ENCODE measurements at places on chromosomes 2 and 18.
A peak's percentile ranks its signal among the peaks of the same experiment; 100 is the strongest.

GRCh38 chr18:60053747-60054304, 154.0 kb downstream of the PMAIP1 start:
- DNase-seq, result peak; percentile 98

DNA sequence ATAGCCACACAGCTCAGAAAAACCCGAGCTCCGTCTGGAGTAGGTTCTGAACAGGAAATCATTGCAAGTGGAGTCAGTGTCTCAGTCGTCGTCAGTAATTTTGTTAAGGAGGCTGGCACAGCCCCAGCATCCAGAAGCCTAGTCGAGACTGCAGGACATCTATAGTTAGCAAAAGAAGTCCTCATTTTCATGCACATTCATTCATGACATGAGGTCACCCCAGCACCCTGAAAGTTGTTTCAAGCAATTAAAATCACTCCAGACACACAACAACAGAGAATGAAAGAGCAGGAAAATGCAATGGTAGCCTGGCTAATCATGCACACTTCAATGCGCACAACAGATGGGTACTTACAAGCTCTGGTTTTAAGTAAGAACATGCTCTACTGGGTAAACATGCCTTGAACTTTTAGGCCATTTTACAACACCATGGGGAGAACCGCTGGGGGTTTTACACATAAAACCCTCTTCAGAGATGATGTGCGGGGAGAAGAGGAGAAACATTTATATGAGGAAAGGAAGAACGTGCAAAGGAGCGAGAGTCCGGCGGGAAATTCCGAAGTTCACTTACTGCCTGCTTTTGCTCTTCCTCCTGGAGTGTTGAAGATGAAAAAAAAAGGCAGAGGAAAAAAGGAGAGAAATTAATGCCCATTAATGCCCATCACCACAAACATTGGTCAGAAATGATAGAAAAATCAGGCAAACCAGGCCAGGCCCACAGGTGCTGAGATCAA, 77.4 kb upstream of the DNMT3A start:
- DNase-seq, result no peak

- DNase-seq, result no peak
These were observed 236.2 kb downstream of the ETAA1 start for GRCh38 chr2:67633212-67633856.

DNA sequence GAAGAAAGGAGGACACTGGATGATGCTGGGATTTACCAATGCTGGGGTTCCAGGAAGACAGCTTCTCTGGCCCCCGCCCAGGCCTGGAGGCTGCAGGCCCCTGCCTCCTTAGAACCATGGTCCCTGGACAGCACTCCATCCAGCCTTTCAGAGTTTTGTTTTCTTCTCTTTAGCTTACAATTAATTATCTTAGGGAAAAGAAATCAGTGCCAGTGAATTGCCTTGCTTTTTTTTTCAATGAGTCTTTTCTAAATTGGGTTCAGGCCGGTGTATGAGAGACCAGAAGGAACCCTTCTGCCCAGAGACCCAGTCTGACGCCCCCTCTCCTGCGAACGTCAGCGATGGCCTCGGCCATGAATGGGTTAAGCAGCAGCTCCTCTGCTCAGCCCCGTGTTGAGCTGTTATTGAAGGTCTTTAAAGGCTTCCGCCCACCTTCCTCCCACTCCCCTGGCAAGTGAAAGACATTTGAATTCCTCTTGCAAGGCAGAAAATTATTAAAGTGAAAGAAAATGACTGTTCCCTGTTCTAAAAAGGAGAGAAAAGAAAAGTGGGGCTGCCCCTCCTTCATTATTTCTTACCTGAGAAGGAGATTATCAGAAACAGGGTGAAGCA, 65.7 kb upstream of the CHMP1B start:
- no peak for DNase-seq

GRCh38 chr2:16513626-16514025, 152.0 kb downstream of the CYRIA start:
- DNase-seq, result no peak

GRCh38 chr2:191148791-191149190, 2.0 kb downstream of the STAT4 start:
- DNase-seq, result no peak

DNA sequence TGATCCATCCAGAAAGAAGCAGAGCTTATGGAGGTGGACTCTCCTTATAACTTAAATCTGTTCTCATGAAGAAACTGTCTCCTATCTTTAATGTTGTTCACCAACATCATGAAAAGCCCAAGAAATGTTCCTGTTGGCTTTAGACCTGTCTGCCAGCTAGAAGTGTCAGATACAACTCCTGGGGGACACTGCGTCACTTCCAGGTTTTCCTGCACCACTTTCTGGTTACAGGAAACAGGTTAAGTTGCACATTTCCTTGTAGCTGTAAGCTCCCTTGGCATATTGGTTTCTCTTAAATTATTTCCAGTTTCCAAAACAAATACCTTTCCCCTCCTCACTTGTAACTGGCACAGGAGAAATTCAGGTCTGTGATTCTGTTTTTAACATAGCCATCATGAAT, 2.9 kb downstream of the CEP68 start:
- DNase-seq, result no peak

GRCh38 chr2:184006998-184007397, 591.3 kb upstream of the ZNF804A start:
- DNase-seq, result no peak

DNA sequence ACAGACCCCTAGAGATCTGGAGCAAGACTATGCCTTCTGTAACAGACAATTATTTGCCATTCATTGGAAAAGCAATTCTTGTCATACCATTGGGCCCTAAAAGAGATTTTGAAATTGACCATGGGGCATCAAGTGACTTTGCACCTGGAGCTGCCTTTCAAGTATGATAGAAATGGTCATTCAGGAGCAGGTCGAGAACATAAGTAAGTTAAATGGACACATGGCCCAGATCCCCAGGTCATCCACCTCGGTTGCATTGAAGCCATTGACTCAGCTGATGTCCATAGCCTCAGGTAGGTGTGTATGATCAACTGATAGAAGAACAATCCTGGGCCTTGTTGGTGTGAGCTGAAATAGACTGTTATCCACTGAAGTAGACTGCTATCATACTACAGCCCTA, 19.3 kb downstream of the CHCHD5 start:
- DNase-seq, result no peak

DNA sequence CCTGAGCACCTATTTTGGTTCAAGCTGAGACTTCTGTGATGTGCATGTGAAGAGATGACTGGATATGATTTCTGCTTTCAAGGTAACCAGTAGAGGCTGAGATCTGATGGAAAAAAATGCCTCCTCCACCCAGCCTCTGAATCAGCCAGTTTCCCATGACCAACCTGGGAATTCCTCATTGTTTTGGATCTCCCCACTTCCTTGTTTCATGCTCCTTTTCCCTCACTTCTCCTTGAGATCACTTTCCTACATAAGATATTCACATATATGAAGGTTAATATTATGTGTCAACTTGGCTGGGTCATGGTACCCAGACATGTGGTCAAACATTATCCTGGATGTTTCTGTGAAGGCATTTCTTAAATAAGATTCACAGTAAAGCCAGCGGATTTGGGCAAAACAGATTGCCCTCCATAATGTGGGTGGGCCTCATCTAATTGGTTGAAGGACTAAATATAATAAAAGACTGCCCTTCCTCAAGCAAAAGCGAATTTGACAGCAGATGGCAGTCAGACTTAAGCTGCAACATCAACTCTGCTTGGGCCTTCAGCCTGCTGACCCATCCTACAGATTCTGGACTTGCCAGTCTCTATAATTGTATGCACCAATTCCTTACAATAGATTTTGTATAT, 379.4 kb downstream of the TNS1 start:
- no peak for DNase-seq

DNA sequence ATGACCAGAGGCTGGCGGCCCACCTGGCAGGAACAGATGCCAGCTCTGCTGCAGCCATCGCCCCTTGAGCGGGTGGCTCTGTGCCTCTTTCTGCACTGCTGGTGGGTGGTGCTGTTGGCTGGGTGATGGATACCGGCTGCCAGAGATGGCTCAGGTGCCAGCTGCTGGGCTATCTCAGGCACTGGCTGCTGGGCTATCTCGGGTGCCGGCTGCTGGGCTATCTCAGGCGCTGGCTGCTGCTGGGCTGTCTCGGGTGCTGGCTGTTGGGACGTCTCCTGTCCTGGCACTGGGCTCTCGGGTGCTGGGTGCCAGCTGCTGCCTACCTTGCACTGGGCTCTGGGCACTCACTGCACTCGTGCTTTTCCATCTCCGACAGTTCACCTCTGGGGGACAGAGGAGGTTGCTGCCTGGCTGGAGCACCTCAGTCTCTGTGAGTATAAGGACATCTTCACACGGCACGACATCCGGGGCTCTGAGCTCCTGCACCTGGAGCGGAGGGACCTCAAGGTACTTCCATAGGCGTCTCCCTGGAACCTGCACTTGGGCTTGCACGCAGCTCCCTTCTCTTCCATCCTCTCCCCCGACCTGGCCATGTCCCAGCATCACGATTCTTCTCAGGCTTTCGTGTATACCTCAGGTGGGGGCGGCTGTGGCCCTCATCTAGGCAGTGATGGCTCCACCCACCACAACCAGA, 98.4 kb downstream of the USP40 start:
- no peak for DNase-seq

- no peak for DNase-seq
These were observed 538.8 kb downstream of the SOCS6 start for GRCh38 chr18:70827632-70828031.

- no peak for DNase-seq
These were observed 19.6 kb upstream of the ALLC start for GRCh38 chr2:3638456-3638810.

DNA sequence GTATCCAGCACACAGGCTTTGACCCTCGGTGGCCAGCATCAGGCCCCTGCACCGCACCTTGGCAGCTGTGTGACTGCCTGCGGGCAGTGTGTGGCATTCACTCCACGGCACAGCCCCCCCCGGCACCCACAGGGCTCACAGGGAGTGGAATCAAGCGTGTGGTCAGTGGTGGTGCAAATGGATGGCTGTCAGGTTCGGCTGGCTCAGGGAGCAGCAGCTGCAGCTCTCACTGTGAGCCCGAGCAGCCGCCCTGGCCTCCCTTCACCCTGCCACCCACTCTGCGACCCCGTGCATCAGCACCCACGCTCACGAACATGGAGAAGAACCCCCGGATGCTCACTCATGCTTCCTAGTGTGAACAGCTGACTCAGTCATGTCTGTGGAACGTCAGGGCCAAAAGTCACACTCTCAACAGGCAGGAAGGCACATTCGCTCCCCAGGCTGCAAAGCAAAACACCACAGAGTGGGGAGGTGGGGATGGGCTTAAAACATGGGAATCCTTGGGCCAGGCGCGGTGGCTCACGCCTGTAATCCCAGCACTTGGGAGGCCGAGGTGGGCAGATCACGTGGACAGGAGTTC, 41.5 kb upstream of the GPC1 start:
- DNase-seq, result peak; percentile 38

DNA sequence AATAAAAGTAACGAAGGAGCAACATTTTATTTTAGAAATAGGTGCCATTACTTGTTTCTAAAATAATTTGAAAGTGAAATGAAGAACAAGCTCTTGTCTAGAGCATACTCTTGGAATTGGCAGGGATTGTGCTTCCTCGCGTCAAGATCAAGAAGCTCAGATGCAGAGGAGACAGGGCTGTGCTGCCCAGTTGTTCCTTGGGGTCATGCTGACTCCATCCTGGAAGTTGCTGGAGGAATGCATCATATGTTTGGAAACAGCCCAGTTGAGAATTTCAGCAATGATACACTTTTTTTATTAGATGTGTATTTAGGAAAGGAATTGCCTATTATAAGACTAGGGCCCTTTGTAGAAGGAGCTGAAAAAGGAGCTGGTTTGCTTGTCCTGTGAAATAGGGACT, 17.2 kb downstream of the LTBP1 start:
- DNase-seq, result peak; percentile 65

DNA sequence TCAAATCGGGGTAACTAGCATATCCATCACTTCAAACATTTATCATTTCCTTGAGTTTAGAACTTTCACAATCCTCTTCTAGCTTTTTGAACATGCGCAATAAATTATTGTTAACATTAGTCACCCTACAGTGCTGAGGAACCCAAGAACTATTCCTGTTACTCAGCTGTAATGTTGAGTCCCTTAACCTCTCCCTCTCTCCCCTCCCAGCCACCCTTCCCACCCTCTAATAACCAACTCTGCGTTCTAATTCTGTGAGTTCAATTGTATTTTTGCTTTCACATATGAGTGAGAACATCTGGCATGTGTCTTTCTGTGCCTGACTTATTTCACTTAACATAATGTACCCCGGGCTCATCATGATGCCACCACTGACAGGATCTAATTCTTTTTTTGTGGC, 78.6 kb upstream of the RANBP2 start:
- DNase-seq, result peak; percentile 87

DNA sequence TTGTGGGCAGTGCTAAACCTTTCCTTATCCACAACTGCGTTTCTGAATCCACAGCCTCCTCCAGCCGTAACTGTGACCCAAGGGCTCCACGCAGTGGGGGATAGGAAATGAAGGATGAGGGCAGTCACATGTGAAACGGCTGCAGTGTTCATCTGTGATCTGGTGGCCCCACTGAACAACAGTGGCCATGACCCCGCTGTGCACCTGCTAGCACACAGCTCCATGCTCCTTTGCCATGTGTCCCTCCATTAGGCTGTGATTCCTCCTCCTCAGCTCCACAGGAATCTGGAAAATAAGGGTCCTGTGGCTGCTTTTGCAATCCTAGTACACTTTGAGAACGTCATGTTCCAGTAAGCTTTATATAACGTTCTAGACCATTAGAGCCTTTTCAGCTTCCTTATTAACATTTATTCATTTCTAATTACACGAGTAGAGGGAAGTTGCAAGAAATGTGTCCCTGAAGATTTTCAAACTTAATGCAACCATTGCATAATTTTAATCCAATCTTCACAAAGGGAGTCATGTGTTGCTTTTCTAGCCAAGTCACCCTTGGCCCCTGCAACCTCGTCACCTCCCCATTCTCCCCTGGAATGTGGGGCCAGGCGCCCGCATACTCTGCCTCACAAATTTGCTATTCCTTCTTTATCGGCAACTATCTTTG, 7.1 kb upstream of the NAPG start:
- DNase-seq, result peak; percentile 28

- DNase-seq, result no peak
These were observed 62.8 kb downstream of the PRELID3A start for GRCh38 chr18:12470382-12471075.

DNA sequence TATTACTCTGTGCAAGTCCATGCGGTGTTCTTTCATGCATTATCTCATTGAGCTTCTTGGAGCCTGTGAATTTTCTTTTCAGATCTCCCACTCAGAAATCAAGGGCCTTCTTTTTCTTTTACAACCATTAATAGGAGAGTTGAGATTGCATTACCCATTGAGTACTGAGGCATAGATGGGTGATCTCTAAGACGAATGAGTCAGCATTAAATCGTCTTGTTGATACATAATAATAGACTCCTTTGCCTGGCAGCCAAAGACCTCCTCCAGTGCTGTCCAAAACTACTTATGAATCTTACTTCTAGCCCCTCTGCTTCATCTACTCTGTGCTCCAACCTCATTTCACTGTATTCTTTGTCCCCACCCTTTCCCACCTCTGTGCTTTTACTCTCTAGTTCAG, 180.5 kb downstream of the AGPS start:
- no peak for DNase-seq

- DNase-seq, result peak; percentile 27
These were observed 14.9 kb upstream of the CNNM3 start for GRCh38 chr2:96801005-96801785.

GRCh38 chr2:20016346-20016745, 3.9 kb upstream of the MATN3 start:
- no peak for DNase-seq

Data from HFFc6 (cell line).